Stimulated activated CD8-positive, alpha-beta memory T cell treated with anti-CD3 and anti-CD28 coated beads, Interleukin-15, amount 100 ng/mL, for 1 hour (primary cell): ENCODE measurements at places on chromosomes 3 and 15.

- DNase-seq: no peak
Observed at GRCh38 chr15:83585601-83586335, 68.2 kb upstream of the ADAMTSL3 start.

DNA sequence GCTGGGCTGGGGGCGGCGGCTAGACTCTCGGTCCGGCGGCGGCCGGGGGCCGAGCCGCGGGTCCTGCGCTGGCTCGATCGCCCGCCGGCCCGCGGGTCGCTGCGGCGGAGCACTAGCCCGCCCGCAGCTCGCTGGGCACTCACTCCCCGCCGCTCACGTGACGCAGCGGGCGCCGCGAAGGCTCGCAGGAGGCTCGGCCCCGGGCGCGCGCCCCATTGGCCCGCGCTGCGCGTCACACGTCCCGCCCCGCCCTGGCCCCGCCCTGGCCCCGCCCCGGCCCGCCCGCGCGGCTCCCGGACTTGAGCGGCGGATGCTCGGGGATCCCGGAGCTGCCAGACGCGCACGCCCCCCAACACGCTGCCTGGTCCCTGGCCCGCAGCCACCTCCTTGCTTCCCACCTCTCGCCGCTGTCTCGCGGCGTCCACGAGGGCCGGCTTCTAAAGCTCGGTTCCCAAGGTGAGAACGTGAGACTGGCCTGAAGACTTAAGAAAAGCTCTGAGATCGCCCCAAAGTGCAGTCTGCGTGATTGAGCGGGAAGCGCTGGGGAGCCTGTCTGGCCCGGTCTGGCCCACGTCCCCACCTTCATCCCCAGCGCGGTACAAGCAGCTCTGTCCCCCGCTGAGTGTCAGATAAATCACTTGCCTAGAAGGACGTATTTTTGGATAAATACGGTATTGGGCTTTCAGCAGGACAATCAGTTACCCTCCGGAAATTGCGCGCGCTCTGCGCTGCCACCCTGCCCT lies at the start of gene KLF15:
Gene KLF15 (minus strand): TSS at position 114 of the 743 bp plus-strand sequence. CDS start 4,486 bp downstream, outside the sequence.
- peak; percentile 51 for DNase-seq

DNA sequence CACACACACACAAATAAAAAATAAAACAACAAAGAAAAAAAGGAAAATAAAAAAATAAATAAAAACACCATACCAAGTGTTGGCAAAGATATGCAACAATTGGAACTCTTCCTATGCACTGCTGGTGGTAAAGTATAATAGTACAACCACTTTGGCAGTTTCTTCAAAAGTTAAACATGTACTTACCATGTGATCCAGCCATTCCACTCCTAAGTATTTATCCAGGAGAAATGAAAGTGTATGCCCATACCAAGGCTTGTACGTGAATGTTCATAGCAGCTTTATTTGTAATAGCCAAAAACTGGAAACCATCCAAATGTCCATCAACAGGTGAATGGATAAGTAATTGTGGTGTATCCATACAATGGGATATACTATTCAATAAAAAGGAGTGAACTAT lies 17.0 kb downstream of the WDR93 start:
- DNase-seq: no peak

- no peak for DNase-seq
Observed at GRCh38 chr15:89774492-89774891, 1.6 kb upstream of the MESP2 start.

- no peak for DNase-seq
Observed at GRCh38 chr3:156781310-156782230, 44.6 kb upstream of the LEKR1 start.

- peak; percentile 42 for DNase-seq
Observed at GRCh38 chr3:32175607-32176197, 62.8 kb upstream of the CMTM8 start.

DNA sequence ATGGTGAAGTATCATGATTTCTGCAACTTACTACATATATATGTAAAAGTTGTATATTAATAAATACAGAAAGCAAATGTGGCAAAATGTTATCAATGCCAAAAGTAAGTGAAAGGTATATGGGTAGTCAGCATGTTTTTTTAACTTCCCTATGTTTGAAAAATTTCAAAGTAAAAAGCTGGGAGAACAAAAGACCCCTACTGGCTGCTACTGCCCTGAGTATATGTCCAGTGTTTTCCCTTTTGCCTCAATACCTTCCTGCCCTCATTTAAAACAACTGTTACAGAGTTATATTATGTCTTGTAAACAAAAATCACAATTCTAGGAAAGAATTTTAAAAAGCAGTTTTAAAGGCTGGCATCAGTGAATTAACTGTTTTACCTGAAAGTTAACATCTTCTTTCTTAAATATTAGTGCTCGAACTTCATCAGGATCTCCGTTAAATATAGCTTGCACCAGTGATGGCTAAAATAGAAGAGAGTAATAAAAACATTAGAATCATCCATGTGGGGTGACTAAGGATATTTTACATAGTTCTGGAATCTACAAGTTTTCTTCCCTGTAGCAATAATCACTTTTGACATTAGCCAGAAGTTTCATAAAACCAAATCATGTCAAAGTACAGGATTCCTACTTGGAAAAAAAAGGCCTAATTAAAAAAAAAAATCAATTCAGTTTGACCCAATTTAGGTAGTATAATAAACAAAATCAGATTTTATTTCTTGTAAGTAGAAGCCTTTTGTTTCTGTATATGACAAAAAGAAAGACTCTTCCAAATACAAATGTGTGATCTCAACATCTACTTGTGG lies 2.7 kb downstream of the ANKRD28 start:
- DNase-seq: no peak

GRCh38 chr3:64470436-64470835 lies 217.4 kb downstream of the ADAMTS9 start:
- DNase-seq: no peak

DNA sequence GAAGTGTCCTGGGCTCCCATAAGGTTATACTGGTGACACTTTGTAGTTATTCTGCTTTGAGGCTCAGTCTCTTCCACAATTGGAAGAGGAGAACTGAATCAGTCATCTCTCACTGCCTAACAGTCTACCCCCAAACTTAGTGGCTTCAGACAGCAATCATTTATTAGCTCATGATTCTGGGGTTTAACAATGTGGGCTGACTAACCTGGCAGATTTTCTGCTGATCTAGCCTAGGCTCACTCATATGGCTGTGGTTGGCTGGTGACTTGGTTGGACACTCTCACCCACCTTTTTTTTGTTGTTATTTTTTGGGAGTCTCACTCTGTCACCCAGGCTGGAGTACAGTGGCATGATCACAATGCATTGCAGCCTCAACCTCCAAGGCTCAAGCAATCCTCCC lies 7.1 kb downstream of the GPD1L start:
- no peak for DNase-seq

GRCh38 chr15:75089456-75090387 lies 66.3 kb downstream of the PPCDC start:
- no peak for DNase-seq

DNA sequence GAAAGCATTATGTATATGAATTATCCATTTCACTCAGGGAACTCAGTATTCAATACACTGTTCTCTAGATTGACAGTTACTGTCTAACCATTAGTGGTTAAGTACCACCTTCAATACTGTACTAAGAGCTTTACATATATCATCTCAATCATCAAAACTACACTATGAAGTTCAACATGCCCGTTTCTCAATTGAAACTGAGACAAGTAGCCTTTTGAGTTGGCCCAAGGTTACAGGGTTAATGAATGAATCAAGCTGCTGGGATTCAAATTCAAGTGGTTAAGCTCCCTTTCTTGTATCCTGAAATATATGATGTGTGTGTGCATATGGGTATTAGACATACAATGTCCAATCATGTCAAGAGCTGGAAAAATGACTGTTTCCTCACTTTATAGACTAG lies 5.8 kb downstream of the TASOR start:
- DNase-seq: no peak

GRCh38 chr15:57032338-57032737 lies 113.9 kb downstream of the TCF12 start:
- DNase-seq: no peak

DNA sequence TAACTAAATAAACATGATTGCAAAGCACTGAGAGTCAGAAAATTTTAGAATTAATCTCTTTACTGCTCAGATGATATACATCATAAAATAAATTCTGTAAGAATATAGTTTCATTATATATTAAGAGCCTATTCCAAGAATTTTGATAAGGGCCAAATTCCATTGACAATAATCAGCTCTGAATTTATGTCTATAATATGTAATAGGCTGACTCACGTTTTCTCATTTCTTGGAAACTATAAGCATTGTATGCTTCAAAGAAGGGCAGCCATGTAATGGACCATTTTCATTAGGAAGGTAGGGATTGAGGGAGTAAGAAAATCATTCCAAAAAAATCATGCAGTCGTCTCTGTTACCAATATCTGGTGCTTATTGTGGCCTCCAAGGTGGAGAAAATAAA lies 315.9 kb downstream of the ZIC4 start:
- no peak for DNase-seq

DNA sequence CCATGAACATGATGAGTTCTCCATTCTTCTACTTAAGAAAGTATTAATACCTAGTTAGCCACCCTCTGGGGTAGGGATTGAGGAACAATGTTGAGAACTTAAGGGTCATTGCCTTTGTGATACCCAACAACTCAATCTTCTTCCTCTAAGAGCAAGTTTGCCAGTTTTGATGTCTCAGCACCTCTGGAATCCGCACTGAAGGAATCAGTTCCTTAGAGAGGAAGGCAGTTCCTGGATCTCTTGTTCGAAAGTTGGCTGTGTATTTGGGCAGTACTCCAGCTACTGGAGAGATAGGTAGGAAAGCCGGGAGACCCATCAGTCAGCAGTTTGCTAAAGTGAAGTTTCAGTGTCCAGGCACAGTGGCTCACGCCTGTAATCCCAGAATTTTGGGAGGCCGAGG lies 35.6 kb upstream of the MTHFS start:
- DNase-seq: no peak

GRCh38 chr3:20573175-20573574 lies 387.2 kb upstream of the SGO1 start:
- no peak for DNase-seq

GRCh38 chr3:126679318-126679751 lies 24.4 kb upstream of the TXNRD3 start:
- peak; percentile 63 for DNase-seq

DNA sequence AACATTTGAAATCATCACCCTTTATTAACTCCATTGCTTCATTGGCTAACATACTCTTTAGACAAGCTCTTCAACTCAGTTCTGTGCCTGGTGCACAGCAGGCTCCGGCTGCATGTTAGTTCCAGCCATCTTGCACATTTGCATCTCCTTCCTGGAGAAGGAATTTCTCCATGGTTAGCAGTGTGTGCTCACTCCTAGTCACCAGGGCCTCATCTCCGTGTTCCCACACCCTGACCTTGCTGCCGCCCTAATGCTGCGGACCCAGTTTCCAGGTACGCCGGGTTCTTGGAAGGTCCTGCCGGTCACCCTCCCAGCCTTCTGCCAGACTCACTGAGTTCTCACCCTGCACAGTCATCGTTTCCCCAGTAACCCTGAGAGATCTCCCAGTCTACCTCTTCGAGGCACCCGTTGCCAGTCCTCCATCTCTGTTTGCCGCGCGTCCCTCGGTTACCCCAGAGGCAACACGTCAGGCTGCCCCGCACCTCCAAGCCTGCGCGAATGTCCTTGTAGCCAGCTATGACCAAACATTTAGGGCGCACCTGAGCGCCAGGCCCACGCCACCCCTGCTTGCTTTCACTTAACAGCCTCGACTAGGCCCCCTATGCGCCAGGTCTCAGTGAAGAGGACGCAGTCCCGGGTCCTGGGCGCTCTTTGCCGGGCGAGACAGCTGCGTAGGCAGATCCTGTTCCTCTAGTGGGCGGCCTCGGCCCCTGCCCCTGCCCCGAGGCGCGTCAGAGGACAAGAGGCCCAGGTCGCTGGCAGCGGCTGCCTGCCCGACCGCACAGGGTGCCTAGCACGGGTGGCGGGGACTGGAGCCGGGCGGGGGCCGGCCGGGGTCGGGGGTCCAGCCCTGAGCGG lies 747 bp upstream of the ZNF592 start:
- DNase-seq: peak; percentile 48

- no peak for DNase-seq
Observed at GRCh38 chr3:169992781-169993180, 26.2 kb downstream of the SEC62 start.

DNA sequence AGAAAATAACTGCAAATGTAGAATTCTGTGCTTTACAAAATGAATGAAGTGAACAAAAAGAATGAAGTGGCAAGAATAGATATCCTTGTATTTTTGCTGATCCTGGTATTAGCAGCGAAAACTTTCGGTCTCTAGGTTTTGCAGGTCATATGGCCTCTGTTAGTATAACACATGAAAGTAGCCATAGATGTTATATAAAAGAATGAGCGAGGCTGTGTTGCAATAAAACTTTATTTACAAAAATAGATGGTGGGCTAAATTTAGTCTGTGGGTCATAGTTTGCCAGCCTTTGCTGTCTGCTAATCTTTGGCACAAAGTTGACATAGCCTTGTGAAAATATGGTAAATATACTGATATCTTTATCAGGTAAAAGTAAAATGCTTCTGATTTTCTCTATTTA lies 35.2 kb downstream of the SEC22A start:
- DNase-seq: no peak

DNA sequence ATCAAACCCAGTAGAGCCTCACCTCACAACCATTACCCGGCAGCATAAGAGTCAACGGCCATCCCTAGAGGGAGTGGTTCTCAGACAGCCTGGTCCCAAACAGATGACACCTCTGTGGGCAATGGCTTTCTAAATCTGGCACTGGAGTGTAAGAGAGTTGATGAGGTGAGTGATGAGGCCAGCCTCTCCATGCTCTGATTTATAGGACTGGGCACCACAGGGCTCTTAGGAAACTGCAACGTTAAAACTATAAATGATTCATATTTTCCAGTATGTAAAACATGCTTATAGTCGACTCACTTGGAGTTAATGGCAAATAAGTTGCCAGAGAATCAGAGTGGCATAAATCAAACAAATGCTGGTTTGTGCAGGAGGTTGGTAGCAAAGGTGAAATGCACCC lies 187.7 kb downstream of the GREM1 start:
- DNase-seq: no peak

- DNase-seq: no peak
Observed at GRCh38 chr15:62904041-62904910, 138.3 kb upstream of the TPM1 start.

GRCh38 chr3:137924628-137925027 lies 85.3 kb upstream of the CLDN18 start:
- DNase-seq: no peak

DNA sequence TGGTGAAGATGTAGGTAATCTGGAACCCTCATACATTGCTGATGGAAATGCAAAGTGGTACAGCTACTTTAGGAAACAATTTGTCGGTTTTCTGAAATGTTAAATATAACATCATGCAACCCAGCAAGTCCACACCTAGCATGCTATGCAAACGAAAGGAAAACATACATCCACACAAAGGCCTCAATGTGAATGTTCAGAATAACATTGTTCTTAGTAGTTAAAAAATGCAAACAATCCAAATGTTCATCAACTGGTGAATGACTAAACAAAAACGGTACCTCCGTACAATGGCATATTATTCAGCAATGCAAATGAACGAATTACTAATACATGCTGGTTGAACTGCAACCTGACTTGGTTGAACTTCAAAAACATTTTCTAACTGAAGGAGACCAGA lies 423.3 kb upstream of the THRB start:
- no peak for DNase-seq

DNA sequence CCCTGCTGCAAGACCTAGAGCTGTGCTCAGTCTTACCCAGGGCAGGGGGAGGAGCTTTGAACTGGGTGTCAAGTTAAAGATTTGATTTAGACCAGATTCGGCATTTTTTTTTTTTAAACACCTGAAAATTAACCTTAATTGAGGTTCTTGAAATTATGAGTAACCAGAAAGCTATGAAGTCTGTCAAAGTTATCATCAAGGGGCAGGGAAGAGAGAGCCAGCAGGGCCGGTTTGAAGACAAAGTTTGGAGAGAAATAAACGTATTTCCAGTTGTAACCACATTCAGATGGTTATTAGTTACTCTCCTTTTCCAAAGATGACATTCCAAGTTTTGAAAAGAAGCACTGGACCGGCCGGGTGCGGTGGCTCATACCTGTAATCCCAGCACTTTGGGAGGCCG lies 12.0 kb downstream of the TMEM266 start:
- no peak for DNase-seq
